HL-60 (cell line): ENCODE measurements at places on chromosomes 5 and 9.

DNA sequence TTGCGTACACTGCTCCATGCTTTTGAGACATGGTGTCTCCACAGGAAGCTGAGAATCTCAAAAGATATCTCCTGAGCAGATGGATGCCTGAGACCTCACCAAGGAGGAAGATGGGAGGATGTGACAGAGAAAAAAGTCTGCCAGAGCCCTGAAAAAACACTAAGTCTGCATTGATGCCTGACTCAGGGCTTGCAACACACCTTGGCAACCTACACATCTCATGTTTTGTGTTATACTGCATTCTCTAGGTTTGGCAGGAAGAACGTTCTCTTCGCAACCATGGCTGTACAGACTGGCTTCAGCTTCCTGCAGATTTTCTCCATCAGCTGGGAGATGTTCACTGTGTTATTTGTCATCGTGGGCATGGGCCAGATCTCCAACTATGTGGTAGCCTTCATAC, 19.2 kb downstream of the SLC22A4 start:
- no peak for DNase-seq

DNA sequence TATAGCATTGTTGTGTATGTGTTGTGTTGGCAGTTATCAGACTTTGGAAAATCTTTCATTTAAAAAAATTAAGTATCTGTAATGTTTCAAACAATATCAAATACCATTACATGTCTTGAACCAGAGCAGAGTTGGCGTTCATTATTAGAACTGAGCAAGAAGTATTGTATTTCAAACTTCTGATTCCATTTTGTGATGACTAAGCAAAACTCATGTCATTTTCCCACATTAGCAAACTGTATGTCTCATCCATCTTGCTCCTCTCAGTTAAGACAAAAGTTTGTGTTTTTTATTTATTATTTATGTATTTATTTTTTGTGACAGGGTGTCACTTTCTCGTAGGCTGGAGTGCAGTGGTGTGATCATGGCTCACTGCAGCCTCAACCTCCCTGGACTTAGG, 4.6 kb upstream of the RASEF start:
- DNase-seq = no peak

DNA sequence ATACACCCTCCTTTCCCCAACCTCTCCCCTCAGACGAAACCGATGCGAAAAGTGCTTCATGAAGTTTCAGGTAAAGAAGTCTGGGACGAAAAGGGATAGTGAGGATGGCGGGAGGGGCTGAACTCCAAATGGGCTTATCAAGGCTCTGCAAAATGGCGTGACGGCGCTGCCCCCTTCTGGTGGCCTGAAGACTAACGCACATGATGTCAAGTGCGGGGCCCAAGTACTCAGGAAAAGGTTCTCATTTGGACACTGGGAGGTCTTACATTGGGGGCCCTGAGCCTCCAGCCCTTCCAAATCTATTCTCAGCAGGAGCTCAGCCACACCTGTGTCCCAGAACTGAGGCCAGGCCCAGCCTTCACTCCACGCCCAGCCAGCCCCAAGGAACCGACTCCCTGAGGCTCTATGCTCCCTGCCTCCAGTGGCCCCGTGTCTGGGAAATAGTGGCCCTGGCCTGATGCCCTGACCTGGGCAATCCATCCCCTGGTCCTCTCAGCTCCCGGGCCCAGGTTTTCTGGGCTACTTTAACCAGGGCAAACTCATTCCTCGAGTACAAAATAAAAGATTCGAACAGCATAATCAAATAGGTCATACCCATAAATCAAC, 119.9 kb downstream of the KCNIP1 start:
- peak; percentile 5 for DNase-seq

DNA sequence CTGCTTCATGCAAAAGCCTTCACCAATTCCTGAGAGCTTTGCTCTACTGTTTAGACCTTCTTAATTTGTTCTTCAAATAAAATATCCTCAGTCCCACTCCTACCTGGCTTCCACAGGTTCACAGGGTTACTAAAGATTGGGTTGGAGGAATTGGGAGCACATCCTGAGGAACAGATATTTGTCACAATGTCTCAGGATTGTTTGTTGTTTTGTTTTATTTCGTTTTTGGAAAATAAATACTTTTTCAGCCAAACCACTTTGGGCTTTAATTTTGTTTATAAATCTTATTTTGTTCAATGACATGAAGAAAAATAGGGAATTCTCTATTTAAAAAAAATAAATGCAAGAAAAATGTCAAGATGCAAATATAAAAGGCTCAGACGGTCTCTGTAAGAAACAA, 249.0 kb downstream of the MEF2C start:
- DNase-seq = no peak

- no peak for DNase-seq
These were observed 206.9 kb upstream of the PCSK5 start for GRCh38 chr9:75683591-75683990.

DNA sequence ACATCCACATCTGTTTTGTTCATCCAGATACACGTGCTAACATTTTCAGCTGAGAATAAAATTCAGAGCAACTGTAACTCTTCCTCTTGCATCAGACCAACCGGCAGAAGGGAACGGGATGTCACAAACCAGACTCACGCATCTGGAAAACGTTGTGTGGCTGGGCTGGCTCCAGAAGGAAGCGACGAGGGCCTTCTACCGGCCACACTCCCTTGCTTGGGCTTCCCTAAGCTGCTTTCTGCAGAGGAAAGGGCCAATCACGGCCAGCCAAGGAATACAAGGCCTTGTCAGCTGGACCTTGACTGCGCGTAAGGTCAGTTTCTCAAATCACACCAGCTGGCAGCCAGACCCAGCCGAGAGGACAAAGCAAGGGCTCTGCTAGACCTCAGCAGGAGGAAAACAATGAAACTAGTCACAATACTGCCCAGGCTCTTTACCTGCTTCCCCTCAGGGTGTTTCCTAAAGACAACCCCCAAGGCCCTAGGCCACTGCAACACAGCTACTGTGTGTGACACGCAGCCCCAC, 106.1 kb downstream of the THBS4 start:
- DNase-seq = peak; percentile 88

GRCh38 chr9:4583001-4583400, 79.1 kb upstream of the PLPP6 start:
- DNase-seq = no peak

DNA sequence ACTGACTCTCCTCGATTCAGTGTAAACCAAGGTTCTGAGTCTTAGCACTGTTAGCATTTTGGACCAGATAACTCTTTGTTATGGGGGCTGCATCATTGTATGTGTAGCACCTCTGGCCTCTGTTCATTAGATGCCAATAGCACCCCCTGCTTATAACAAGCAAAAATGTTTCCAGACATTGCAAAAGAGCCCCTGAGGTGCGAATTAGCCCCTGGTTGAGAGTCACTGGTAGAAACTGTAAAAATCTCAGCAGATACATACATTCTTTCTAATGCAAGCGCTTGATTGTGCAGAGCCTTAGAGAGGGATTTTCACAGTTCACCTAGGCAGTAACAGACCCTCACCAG, 2.8 kb downstream of the ADRB2 start:
- DNase-seq = no peak

DNA sequence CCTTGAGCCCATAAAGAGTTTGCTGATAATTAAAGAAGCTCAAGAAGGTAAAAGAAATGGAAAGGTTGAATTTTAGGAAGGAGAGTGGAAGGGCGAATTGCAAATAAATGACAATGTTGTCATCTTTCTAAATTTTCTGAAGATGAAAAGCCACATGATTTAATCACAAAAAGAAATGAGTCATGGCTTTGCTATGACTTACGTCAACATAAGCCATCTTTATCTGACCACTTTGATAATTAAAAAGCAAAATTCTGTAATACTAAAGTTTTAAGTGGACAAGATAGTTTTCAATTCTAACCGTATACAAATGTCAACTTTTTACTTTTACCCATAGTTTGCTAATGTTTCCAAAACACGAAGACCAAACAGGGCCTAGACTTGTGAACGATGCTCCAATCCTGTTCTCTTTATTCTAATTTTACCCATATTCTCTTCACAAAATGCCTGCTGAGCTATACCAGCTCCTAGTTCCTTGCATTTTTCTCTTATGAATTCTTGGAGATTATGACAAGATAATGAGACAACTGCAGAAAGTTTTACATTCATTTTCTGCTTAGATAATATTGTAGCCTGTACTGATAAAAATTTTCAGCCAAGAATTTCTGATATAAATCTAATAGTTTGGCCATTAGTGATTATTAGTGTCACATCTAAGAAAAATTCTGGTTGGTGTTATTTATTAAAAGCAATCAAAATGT, 21.8 kb upstream of the PRUNE2 start:
- DNase-seq = no peak

GRCh38 chr9:109342878-109343277, 22.0 kb upstream of the EPB41L4B start:
- no peak for DNase-seq

DNA sequence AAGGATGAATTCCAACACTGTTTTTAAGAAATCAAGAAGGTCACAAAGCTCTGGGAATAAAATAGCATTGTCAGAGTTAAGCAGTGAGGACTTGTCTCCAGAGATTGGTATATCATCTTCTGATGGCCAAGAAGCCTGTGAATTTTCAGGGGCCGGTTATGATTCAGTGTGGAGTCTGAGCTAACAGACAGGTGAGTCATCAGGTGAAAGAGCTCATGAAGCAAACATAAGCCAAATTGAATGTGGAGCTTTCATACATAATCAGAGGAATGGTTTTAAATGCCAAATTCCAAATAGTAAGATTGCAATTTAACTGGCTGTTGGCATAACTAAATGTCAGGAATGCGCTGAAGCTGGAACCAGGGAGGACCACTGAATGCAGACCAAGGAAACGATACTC, 494.2 kb downstream of the MTRR start:
- DNase-seq = no peak

- no peak for DNase-seq
These were observed 2.0 kb upstream of the FOXB2 start for GRCh38 chr9:77017505-77017894.

GRCh38 chr5:149363358-149363757, 5.5 kb downstream of the PCYOX1L start:
- peak; percentile 68 for DNase-seq

DNA sequence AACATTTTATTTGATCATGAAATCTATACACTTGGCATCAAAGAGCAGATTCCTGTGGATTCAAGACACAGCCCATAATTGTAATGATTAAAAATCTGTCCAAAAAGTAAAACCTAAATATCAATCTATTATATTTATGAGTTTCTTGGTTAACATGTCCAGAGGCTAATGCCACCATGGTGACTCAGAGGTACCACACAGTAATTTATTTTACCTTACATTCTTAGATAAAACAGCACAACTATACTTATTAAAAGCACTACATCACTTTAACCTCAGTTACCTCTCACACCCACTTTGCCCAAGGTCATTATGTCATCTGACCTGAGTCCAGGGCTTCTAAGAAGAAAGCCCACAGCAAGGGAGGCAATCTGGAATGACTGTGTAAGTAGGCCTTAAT, 519.2 kb downstream of the RASEF start:
- DNase-seq = no peak

GRCh38 chr9:92349771-92350739, 24.3 kb downstream of the CENPP start:
- no peak for DNase-seq

DNA sequence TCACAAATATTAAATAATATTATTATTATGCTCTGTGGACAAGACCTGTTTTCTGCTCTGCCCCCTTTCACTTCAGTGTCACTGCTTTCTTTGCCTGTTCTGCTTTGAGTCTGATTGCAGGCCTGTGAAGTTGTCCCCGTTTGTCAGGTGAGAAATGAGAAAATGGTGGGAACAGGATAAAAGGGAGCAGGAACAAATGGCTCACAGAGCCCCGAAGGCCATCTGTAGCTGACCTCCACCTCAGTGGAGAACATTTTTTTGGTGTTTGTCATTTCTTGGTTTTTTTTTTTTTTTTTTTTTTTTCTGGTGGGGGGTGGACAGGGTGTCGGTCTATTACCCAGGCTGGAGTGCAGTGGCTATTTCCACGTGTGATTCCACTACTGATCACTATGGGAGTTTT, 13.2 kb upstream of the S100Z start:
- DNase-seq = no peak

DNA sequence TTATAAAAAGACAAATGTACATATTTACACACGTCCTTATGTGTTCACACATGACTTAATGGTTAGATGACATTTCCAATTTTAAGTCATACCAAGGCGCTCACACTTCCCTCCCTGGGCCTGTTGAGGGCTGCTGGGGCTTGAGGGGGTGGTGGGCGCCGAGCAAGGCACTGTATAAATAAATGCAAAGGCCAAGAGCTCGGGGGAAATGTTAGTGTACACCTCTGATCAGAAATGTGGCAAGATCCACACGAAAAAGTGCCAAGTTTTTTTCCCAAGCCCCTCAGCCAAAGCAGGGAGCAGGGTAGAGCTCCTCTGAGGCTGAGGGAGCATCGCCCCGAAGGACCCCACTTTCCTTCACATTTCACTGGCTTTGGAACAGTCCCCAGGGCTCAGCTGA, 7.5 kb downstream of the IRF1 start:
- DNase-seq = no peak

DNA sequence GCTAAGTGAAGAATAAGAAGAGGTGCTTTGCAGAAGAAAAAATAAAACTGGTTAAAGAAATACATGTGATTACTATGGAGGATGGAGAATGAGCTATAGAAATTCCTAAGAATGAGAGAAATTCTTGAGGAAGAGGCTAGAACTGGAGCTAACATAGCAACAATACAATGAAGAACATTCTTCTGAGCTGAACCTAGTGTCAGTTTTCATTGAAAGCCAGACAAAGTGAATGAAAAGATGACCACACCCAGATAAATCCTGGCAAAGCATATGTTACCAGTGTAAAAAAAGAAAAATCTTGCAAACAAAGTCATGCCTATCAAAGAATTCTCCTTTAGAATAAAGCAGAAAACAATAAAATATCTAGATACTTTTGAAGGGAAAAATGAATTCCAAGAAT, 39.6 kb downstream of the SGCD start:
- DNase-seq = no peak

GRCh38 chr9:86349271-86349670, 4.9 kb downstream of the TUT7 start:
- no peak for DNase-seq

- DNase-seq = no peak
These were observed 157.0 kb upstream of the NTRK2 start for GRCh38 chr9:84512493-84512892.

DNA sequence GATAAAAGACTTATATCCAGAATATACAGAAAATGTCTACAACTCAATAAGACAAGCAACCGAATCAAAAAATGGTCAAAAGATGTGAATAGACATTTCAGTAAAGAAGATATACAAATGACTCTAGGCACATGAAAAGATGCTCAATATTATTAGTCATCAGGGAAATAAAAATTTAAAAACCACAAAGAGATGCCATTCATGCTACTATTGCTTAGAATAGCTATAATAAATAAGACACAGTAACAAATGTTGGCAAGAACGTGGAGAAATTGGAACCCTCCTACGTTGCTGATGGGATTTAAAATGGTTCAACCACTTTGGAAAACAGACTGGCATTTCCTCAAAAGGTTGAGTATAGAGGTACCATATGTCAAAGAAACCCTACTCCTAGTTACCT, 39.8 kb downstream of the POLK start:
- no peak for DNase-seq
